ENCODE measurements at places on chromosomes 2 and 18. TPM values are rescaled to one million over a fixed set of nuclear protein-coding genes. Genes with fewer than 3 reads are reported as not detected.

Gene CWC22
- total RNA-seq: 20.6 TPM

Gene COL3A1
- total RNA-seq: 138 TPM

Gene FMNL2
- total RNA-seq: 39.1 TPM

Gene KIAA2012
- not detected for total RNA-seq

Gene LOXHD1
- total RNA-seq: 0.25 TPM

Gene VSNL1
- 0.44 TPM for total RNA-seq

Gene SLC9A2
- 5.9 TPM for total RNA-seq

Gene TCF23
- total RNA-seq: 0.38 TPM

Gene SLC30A3
- total RNA-seq: 0.31 TPM

Gene KCTD1
- total RNA-seq: 83.7 TPM

Gene CNRIP1
- 14.1 TPM for total RNA-seq

Gene PJVK
- 4.3 TPM for total RNA-seq

Gene CDH20
- total RNA-seq: 0.16 TPM

Gene EFHD1
- total RNA-seq: 129 TPM

Gene TFCP2L1
- total RNA-seq: 172 TPM

Gene RIT2
- total RNA-seq: not detected

Gene CD302
- 33.2 TPM for total RNA-seq

Gene SLC25A52
- not detected for total RNA-seq

Gene MEX3C
- total RNA-seq: 36.6 TPM

Gene SLC5A7
- total RNA-seq: 0.88 TPM

Gene CD226
- total RNA-seq: 5.0 TPM

Gene MBOAT2
- total RNA-seq: 28.6 TPM

Gene PLEKHH2
- total RNA-seq: 25.0 TPM

Gene CCDC121
- total RNA-seq: 5.6 TPM

Gene WDR12
- total RNA-seq: 37.8 TPM

Gene GAREM1
- total RNA-seq: 47.0 TPM

Gene UGT1A5
- 2.1 TPM for total RNA-seq

Gene ALKAL2
- 18.2 TPM for total RNA-seq

Gene PPIG
- 52.7 TPM for total RNA-seq

Gene TPO
- not detected for total RNA-seq

Gene RESP18
- not detected for total RNA-seq

Gene POTEC
- not detected for total RNA-seq

Gene UCN
- total RNA-seq: 1.4 TPM

Gene TCF7L1
- 12.5 TPM for total RNA-seq

Gene ICA1L
- total RNA-seq: 9.9 TPM

Gene CHRNG
- total RNA-seq: not detected

Gene PSMA8
- total RNA-seq: not detected

Gene GRP
- not detected for total RNA-seq

Gene CFAP65
- total RNA-seq: 2.0 TPM

Gene DPYSL5
- total RNA-seq: not detected

Gene UGT1A6
- total RNA-seq: 43.7 TPM

Gene BOLL
- total RNA-seq: not detected

Gene OTOS
- 4.6 TPM for total RNA-seq

Gene CHRND
- total RNA-seq: not detected

Gene SRSF7
- total RNA-seq: 123 TPM

Gene ABCG5
- total RNA-seq: not detected

Gene NYAP2
- 0.66 TPM for total RNA-seq

Gene SNTG2
- 2.2 TPM for total RNA-seq

Gene G6PC2
- total RNA-seq: not detected

Gene NEMP2
- 5.2 TPM for total RNA-seq

Gene TWIST2
- total RNA-seq: 1.4 TPM

Gene DYSF
- 19.8 TPM for total RNA-seq

Gene COL5A2
- 12.3 TPM for total RNA-seq

Gene TTC27
- total RNA-seq: 19.7 TPM

Gene MARCHF4
- not detected for total RNA-seq

Gene EPAS1
- 398 TPM for total RNA-seq

Gene TRAPPC12
- 104 TPM for total RNA-seq

Gene SLC4A5
- 5.2 TPM for total RNA-seq
